Neural crest cell (in vitro differentiated cells): ENCODE measurements at places on chromosomes 6 and 20. TPM values are rescaled to one million over a fixed set of nuclear protein-coding genes. Genes with fewer than 3 reads are reported as not detected.
A peak's percentile ranks its signal among the peaks of the same experiment; 100 is the strongest.

- no peak overlapping the region for H3K4me3 ChIP-seq
- H3K4me1 ChIP-seq, result peaks cover 4% of the 10 kb centered on the region
- no peak overlapping the region for H3K27ac ChIP-seq
Measured at GRCh38 chr6:33679761-33680160, 31.7 kb downstream of the UQCC2 start.

DNA sequence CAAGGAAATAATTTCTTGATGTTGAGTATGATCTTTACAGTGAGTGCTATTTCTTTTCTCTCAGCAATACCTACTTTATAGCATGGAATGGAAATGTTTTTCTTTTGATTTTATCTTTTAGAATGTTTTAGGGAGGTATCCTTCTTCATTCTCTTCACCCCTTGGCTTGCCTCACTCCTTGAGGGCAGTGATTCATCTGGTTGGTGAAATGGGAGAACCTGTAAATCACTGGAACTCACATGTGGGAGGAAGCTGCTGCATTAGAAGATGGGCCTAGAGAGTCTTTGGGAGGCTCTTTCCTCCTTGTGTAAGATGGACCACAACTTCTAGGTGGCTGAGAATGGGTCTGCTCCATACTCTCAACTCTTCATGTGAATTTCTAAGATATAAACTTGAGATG, 244.8 kb upstream of the SYNCRIP start:
- no peak for DNase-seq
- no peak overlapping the region for H3K27ac ChIP-seq
- H3K4me1 ChIP-seq, result no peaks in the 10 kb centered on the region
- H3K27me3 ChIP-seq, result no peaks in the 10 kb centered on the region

GRCh38 chr6:28353981-28354676, 4.4 kb downstream of the ZKSCAN3 start:
- peaks cover 4% of the 10 kb centered on the region for H3K27me3 ChIP-seq
- peaks cover 43% of the 10 kb centered on the region for H3K4me1 ChIP-seq
- H3K27ac ChIP-seq, result no peak overlapping the region
- DNase-seq, result no peak
- H3K36me3 ChIP-seq, result peaks cover 11% of the 10 kb centered on the region

DNA sequence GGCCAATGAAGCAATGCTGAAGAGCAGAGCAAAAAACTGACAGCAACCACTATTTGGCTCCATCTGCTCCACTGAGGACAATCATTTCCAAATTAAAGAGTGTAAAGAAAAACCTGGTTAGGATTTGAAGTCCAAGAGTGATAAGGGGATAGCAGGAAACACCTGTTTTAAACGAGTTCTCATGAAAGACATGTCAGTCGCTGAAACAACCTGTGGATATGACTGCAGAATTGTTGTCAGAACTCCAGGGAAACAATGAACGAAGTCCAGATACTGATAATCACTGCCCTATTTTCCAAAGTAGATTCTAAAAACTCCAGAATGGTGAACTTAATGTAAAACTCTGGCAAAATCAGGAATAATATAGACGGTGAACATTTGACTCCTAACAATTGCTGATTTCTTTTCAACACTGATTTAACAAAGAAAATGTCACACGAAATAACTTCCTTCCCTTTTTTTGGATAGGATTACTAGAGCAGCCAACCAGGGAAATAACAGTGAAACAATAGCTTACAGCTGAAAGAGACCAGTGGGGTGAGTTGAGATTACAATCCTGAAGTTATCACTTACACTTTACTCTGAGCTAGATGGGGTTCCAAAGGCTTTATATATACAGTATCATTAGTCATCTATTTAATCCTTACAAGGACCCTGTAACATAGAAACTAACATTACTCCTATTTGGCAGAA, 83.7 kb downstream of the ELOVL5 start:
- H3K27ac ChIP-seq, result no peak overlapping the region
- no peaks in the 10 kb centered on the region for H3K4me1 ChIP-seq
- no peak overlapping the region for H3K4me3 ChIP-seq

DNA sequence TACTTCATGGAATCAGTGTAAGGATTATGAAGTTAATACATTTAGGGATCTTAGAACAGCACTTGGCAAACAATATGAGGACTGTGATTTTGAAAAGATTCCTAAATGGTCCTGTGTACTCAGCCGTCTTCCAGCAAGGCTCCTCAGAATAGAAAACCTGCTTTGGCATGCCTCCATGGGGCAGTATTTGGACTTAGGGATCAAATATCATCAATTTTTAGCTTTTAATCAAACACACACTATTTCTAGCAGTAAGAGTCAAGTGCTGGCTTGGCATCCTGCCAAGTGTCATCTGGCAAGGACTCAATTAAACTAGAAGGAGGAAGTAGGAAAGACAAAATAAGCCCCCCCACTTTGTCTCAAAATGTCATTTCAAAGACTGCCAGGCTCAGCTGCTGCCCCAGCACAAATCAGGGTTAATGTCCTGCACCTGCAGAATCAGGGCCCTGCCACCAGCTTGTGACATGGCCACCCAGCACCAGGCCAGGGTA, 40.8 kb downstream of the IYD start:
- no peak overlapping the region for H3K27ac ChIP-seq
- no peaks in the 10 kb centered on the region for H3K27me3 ChIP-seq
- no peaks in the 10 kb centered on the region for H3K36me3 ChIP-seq
- H3K4me1 ChIP-seq, result peaks cover 16% of the 10 kb centered on the region
- no peak for DNase-seq

- peaks cover 7% of the 10 kb centered on the region for H3K4me1 ChIP-seq
- H3K36me3 ChIP-seq, result no peaks in the 10 kb centered on the region
- no peaks in the 10 kb centered on the region for H3K27me3 ChIP-seq
- no peak overlapping the region for H3K27ac ChIP-seq
Measured at GRCh38 chr6:154602296-154602695, 91.8 kb upstream of the CNKSR3 start.

DNA sequence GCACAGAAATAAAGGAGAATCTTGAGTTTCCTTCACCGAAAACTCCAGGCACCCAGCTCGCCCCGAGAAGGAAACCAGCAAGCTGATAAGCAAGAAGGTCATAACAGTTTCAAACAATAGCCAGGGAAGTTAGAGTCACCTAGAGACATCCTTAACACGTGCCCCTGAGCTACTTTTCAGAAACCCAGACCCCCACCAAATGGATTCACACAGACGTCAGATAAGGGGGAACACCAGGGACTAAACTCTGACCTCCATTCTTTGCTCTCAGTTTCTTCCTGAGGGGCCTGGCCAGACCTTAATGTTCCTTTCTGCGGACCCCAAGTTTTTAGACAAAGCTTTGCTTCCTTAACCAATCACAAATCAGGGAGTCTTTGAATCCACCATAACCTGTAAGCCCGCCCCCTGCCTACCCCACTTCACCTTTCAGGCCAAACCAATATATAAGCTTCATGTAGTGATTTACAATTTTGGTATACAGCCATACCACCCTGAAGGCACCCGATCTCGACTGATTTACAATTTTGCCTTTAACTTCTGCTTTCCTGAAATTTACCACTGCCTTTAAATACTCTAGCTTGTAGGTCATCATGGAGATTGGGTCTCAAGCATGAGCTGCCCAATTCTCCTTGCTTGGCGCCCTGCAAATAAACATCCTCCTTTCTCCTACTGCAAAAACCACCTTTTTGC, 11.7 kb downstream of the SOD2 start:
- DNase-seq, result no peak
- H3K27ac ChIP-seq, result no peak overlapping the region
- no peaks in the 10 kb centered on the region for H3K4me1 ChIP-seq
- H3K4me3 ChIP-seq, result no peak overlapping the region
- H3K27me3 ChIP-seq, result no peaks in the 10 kb centered on the region

DNA sequence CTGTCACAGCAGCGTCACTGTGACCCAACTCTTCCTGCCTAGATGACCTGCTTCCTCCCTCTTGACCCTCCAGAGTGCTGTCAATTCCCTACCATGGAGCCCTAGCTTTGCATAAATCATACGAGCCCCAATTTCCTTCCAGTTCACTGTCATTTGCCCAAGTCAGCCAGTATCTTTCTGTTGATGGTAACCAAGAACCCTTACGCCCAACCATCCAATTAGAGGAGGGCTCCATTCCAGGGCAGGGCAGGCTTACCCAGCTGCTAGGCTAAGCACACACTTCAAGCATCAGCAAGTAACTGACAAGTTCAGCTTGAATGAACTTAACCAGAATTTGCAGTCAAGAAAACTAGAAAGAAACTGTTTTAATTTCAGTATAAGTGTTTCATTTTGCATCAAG, 25.7 kb downstream of the WFDC3 start:
- H3K27ac ChIP-seq, result no peak overlapping the region
- H3K36me3 ChIP-seq, result no peaks in the 10 kb centered on the region
- H3K4me1 ChIP-seq, result peaks cover 2% of the 10 kb centered on the region
- peaks cover 6% of the 10 kb centered on the region for H3K27me3 ChIP-seq
- no peak overlapping the region for H3K4me3 ChIP-seq

- no peak overlapping the region for H3K27ac ChIP-seq
- H3K27me3 ChIP-seq, result peaks cover 3% of the 10 kb centered on the region
- DNase-seq, result no peak
Measured at GRCh38 chr6:46324706-46325105, 153.9 kb upstream of the ENPP5 start.

GRCh38 chr6:139369568-139370282, 4.7 kb downstream of the CITED2 start:
- H3K4me1 ChIP-seq, result peaks cover 51% of the 10 kb centered on the region
- H3K27me3 ChIP-seq, result peaks cover 4% of the 10 kb centered on the region
- H3K4me3 ChIP-seq, result peak overlapping the region; percentile 100
- H3K36me3 ChIP-seq, result peaks cover 26% of the 10 kb centered on the region

GRCh38 chr6:89952686-89953085, 58.4 kb downstream of the GJA10 start:
- no peak overlapping the region for H3K4me3 ChIP-seq
- no peak overlapping the region for H3K27ac ChIP-seq
- H3K4me1 ChIP-seq, result peaks cover 37% of the 10 kb centered on the region
- no peaks in the 10 kb centered on the region for H3K27me3 ChIP-seq
- H3K36me3 ChIP-seq, result peaks cover 7% of the 10 kb centered on the region

DNA sequence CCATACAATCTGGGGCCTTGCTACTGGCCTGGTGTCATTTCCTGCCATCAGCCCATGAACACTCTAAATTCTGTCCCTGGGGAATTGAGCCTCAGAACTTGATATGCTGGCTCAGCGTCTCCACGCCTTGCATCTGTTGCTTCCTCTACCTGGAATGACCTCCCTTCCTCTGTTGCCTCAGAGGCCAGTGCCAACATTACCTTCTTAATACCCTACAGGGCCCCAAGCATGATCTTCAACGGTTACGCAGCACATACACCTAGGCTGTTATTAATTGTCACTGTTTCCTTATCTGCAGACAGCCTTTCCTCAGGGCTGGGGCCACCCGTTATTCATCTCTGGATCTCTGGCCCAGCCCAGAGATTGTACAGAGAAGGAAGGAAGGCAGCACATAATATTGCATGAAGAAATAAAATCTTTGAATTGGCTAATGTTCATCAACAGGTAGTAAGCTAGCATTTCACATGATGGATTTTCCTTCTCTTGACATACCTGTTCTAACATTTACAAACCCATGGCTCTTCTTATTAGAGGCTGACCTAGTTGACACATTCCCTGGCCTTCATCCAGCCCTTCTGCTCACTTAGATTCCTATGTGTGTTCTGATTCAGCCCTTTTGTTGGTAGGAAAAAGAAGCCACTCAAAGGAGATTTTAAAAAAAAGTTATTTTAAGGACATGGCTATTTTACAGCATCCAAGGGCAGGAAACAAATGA, 8.4 kb upstream of the RNF182 start:
- DNase-seq, result no peak
- H3K4me1 ChIP-seq, result peaks cover 4% of the 10 kb centered on the region
- H3K36me3 ChIP-seq, result no peaks in the 10 kb centered on the region
- H3K4me3 ChIP-seq, result no peak overlapping the region
- H3K27ac ChIP-seq, result no peak overlapping the region
- H3K27me3 ChIP-seq, result peaks cover 18% of the 10 kb centered on the region

GRCh38 chr20:20930500-20930899, 175.7 kb downstream of the LINC00237 start:
- no peak overlapping the region for H3K27ac ChIP-seq
- DNase-seq, result no peak
- no peaks in the 10 kb centered on the region for H3K36me3 ChIP-seq
- H3K27me3 ChIP-seq, result peaks cover 21% of the 10 kb centered on the region
- H3K4me3 ChIP-seq, result no peak overlapping the region
- no peaks in the 10 kb centered on the region for H3K4me1 ChIP-seq

GRCh38 chr6:100780648-100781047, 100.5 kb downstream of the ASCC3 start:
- H3K4me1 ChIP-seq, result no peaks in the 10 kb centered on the region
- no peaks in the 10 kb centered on the region for H3K27me3 ChIP-seq
- H3K36me3 ChIP-seq, result no peaks in the 10 kb centered on the region
- H3K4me3 ChIP-seq, result no peak overlapping the region
- no peak for DNase-seq
- no peak overlapping the region for H3K27ac ChIP-seq

GRCh38 chr6:11727998-11728961, 50.3 kb downstream of the ADTRP start:
- H3K27ac ChIP-seq, result no peak overlapping the region
- DNase-seq, result no peak
- no peaks in the 10 kb centered on the region for H3K27me3 ChIP-seq
- no peak overlapping the region for H3K4me3 ChIP-seq

GRCh38 chr6:13528232-13528631, 40.8 kb upstream of the GFOD1 start:
- no peak overlapping the region for H3K27ac ChIP-seq
- H3K27me3 ChIP-seq, result no peaks in the 10 kb centered on the region
- H3K4me3 ChIP-seq, result no peak overlapping the region
- H3K4me1 ChIP-seq, result peaks cover 5% of the 10 kb centered on the region

DNA sequence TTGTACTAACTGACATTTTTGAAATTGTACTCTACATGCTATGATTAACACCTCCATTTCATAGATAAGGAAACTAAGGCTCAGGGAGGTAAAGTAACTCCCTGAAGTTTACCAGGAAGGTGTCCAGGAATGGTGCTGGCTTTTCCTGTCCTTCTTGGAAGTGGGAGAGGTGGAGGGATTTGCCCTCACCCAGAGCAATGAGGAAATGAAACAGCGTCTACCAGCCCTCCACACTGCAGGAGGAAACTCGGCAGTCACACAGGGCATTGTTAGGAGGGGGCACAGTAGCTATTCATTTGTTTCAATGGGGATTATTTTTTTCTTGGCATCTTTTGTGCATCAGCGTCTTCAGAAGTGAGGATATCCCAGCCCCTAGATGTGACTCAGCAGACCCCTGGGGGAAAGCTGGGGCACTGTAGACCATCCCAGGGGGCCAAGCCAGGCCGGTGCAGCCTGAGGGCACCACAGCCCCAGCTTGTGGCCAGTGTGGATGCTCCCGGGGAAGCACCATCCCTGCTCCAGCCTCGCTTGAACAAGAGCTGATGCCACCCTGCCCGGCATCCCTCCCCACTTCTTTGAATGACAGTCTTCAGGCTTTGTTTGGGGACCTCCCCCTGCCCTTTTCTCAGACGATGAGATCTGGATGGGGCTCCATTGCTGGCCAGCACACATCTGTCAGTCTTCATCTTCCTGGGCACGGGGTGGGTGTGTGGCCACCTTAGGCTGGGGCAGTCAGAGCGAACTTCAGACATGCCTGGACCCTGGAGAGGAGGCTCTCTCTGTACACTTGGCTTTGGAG, 224.4 kb upstream of the PMEPA1 start:
- peaks cover 1% of the 10 kb centered on the region for H3K27me3 ChIP-seq
- H3K27ac ChIP-seq, result no peak overlapping the region
- no peak for DNase-seq
- peaks cover 6% of the 10 kb centered on the region for H3K4me1 ChIP-seq
- no peaks in the 10 kb centered on the region for H3K36me3 ChIP-seq
- H3K4me3 ChIP-seq, result no peak overlapping the region

C6orf58 gene
- total RNA-seq, result 0.82 TPM in 1 of 2 replicates, not detected in the other

MAS1 gene
- not detected in 2 replicates for total RNA-seq
